ENCODE measurements at places on chromosomes 16 and 17.

GRCh38 chr17:14072881-14073280 is 3.6 kb downstream of the COX10 start:
- DNase-seq = no peak

DNA sequence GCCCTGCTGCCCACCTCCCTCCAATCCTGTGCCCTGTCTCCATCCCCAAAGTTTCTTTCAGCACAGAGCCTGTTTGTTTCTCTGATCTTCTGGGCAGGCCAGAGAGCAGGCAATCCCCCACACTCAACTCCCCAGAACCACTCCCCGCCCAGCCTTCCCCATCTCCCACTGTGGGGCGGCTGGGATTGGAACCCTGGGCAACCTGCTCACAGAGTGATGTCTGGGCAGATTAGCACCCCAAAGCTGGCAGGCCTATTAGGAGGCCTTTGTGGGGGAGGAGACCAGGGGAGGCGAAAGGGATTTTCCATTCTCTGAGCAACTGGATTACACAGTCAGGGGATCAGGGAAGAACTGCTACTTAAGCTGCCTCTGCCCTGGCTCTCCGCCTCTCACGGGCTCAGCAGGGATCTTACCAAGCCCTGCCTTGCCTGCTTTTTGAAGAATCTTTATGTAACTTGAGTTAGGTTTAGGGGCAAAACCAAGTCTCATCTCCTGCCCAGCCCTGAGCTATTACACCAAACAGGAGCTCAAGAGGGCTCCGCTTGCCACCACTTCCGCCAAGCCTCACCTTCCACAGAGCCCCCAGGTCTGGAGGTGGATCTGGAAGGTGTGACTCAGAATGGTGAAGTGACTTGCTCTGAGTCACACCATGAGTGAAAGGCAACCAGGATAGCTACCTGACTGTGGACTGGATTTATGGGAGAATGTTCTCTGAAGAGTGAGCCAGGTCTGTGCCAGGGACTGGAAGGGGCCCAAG is 16.0 kb upstream of the LHX1 start:
- DNase-seq = no peak

DNA sequence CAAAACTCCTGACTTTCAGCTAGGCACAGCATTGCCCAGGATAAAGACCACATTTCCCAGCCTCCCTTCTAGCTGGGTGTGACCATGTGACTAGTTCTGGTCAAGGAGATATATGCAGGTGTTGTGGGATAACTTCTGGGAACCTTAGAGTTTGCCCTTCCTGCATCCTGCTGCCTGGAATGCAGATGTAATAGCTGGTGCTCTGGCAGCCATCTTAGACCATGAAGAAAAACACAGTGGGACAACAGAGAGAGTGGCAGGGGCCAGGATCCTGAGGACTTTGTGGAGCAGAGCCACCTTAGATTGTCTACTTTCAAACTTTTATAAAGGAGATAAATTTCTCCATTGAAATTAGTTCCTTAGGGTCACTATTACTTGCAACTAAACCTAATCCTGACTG is 101.3 kb downstream of the GSG1L start:
- no peak for DNase-seq

- DNase-seq = peak; percentile 51
Observed at GRCh38 chr16:89925596-89926079, 2.5 kb downstream of the TUBB3 start.

GRCh38 chr16:967077-967541 is 3.7 kb downstream of the LMF1 start:
- no peak for DNase-seq

- no peak for DNase-seq
Observed at GRCh38 chr16:27618606-27619327, 68.8 kb downstream of the KATNIP start.

DNA sequence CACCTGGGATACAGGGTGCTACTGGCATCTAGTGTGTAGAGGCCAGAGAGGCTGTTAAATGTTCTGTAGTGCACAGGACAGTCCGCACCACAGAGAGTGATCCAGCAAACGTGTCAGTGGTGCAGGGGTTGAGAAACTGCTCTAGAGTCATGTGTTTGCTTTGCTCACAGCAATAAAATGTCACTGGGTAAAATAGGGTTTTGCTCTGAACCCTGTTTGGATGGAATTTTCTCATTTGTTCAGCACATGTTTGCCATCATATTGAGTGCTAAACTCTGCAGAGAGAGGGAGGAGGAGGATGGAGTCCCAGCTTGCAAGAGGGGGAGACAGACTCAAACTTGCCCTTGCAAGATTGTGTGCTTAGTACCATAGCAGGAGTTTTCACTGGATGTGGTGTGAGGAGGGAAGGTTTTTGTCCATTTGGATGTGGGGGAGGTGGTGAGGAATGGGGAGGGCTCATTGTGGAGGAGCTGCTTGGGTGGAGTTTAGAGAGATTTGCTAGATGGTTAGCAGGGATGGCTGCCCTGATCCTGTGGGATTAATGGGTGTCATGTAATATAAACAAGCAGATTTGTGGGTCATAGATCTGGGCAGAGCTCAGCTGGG is 11.8 kb downstream of the PLCG2 start:
- DNase-seq = peak; percentile 41

DNA sequence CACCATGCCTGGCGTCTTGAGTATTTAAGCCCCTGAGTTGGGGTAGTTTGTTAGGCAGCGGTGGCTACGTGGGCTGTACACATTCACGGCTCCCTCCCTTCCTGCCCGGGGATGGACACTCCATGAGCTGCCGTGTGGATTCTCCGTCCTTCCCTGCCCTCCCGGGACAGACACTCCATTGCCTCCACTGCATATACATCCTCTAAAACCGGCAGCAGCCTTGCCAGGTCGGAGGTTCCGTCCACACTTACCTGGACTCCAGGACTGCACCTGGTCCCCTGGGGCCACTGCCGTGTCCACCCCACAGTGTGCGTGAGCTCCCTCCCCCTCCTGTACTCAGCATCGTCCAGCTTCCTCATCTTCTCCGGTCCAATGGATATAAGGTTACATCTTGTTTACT is 3.5 kb upstream of the SPATA2L start:
- DNase-seq = no peak

- DNase-seq = no peak
Observed at GRCh38 chr16:1366712-1367299, 15.1 kb downstream of the GNPTG start.

DNA sequence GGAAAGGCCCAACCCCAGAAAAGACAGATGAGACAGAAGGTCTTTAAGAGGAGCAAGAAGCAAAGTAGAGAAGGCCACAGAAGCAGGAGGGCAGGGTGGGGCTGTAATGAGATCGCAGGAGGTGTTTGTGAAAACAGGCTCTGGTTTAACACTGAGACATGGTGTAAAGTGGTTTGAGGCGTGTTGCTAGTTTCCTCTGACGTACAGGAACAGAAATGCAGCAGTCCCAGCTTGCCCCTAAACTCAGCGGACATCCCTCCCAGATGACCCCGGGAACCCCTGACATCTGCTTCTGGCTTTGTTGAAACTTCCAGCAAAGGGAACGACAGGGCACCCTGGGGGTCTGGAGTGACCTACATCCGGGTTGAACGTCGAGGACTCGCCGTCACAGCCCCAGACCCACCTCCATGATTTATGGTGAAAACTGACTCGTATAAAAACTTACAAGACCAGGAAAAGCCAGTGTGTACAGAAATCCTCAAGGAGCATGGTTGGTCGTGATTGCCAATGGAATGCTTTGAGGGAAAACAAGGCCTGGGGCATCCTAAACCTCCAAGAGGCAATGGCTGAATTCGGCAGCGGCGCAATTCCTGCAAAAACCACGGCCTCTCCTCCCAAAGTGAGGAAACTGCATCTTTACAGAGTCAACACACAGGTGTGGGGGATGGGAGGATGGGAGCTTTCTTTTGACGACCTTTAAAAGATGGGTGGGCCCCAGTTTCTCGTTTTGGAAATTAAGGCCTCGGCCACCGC is 25.8 kb downstream of the LITAF start:
- DNase-seq = peak; percentile 64

DNA sequence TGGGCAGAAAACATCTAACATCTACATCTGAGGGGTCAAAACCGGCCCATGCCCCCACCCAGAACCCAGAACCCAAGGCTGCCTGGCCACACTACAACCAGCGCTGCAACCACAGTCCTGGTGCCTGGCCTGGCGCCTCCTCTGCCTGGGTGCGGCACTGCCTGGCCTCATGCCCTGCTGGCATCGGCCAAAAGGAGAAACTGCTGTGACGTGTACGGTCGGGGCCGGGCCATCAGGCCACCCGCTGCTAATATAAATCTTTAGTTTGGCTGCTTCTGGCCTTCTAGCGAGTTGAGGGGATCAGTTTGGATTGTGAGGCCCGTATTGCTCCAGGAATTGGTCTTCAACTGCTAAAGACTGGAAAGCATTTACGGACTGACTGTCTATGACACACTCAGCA is 22.8 kb downstream of the TMEM204 start:
- DNase-seq = no peak

- no peak for DNase-seq
Observed at GRCh38 chr16:65846210-65846602, 520.3 kb upstream of the CDH5 start.

- no peak for DNase-seq
Observed at GRCh38 chr17:76166906-76167305, 25.9 kb upstream of the FOXJ1 start.

- DNase-seq = no peak
Observed at GRCh38 chr17:40295488-40296436, 8.1 kb downstream of the CDC6 start.

DNA sequence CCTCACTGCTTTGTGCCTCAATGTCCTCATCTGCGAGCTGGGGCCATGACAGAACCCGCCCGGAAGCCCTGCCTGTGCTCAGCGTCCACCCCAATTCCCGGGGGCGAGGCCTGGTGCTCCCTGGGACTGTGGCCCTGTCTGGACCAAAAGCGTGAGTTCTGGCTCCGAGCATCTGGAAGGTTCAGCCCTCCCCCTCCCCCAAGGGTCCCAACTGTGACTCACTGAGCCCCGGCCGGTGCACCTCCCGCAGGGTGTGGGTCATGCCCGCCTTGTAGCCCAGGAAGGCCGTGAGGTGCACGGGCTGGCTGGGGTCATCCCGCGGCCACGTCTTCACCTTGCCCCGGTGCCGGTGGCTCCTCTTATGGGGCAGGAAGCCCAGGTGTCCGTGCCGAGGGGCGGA is 755 bp downstream of the RPL3L start:
- DNase-seq = no peak

Measured in foreskin fibroblast (primary cell).